ENCODE measurements at places on chromosomes 12 and 14.
A peak's percentile ranks its signal among the peaks of the same experiment; 100 is the strongest.

DNA sequence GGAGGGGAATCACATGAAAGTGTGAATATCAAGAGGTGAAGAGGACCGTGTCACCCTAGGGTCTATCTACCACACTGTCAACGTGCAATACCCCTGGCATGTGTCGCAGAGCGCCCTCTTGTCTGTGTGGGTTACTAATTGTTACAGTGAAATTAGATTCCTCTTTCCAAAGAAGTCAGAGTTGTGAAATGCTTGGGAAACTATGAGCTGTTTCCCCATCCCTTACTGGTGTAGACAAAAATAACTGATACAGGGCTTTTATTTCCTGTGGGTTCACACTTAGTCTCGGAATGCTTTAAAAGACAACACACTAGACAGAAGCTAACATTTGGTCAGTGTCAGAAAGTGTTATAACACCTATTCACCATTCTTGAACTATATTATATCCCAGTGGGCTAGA is 597.3 kb downstream of the NRXN3 start:
- no peak for ATAC-seq

DNA sequence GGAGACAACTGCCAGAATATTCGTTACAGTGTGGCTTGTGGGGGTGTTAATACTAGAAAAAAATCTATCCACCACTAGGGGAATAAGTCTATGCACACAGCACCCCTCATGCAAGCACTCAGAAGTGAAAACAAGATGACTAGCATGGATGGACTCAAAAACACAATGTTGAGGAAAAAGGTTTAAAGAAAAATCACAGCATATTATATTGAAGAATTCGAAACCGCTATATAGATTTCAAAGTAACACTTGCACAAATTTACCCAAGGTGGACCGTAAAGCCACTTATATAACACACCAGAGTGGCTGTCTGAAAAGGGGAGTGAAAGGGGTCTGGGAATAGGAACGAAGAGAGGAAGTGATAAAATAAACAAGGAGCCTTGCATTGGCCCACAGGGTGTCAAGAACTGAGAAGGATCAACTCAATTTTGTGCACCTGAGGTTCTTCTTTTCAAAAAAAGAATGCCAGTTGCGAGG is 544 bp downstream of the ABCD4 start:
- ATAC-seq: peak; percentile 74

GRCh38 chr12:54201001-54201794 is 12.4 kb upstream of the SMUG1 start:
- peak; percentile 80 for ATAC-seq

GRCh38 chr14:55350461-55350860 is 61.2 kb downstream of the ATG14 start:
- no peak for ATAC-seq

- no peak for ATAC-seq
Measured at GRCh38 chr14:84646786-84647500, 883.0 kb upstream of the FLRT2 start.

- ATAC-seq: no peak
Measured at GRCh38 chr12:21809100-21809499, 34.6 kb upstream of the KCNJ8 start.

DNA sequence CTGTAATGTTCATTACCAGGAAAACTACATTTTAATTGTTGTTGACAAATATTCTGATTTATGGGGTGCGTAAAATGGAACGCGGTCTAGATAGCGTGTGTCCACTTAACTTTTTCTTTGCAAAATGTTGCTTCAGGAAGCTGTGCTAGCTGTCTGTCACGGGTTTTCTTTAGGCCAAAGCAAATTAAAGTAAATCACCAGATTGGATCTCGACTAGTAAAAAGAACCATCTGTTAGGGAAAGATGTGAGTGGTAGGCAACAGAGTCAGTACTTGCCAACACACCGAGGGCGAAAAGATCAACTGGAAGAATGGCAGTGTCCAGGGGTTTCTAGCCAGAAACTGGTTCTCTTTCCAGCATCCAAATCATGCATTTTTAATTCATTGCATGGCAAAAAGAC is 404.9 kb upstream of the TMPO start:
- ATAC-seq: no peak

DNA sequence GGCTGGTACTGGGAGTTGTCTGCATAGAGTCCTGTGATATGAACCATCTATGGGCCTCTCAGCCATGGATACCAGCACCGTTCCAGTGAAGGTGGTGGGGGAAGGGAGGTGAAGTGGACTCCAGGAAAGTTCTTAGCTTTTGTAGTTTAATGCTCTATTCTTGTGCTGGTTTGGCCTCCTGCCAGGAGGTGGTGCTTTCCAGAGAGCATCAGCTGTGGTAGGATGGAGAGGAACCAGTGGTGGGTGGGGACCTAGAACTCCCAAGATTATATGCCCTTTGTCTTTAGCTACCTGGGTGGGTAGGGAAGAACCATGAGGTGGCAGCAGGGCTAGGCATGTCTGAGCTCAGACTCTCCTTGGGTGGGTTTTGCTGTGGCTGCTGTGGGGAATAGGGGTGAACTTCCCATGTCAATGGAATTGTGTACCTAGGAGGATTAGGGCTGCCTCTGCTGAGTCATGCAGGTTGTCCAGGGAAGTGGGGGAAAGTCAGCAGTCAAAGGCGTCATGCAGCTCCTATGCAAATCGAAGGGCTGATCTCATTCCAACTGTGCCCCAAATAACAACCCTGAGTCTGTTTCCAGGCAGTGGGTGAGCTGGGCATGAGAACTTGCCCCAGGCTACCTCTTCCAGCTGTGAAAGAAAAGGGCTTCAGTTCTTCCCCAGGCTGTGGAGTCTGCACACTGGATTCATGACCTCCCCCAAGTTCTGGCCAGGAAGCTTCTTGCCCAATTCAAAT is 14.2 kb downstream of the GZMH start:
- peak; percentile 93 for ATAC-seq

- ATAC-seq: no peak
Measured at GRCh38 chr14:21875791-21876190, 202.2 kb upstream of the OR4E1 start.

- ATAC-seq: no peak
Measured at GRCh38 chr12:94566345-94566744, 84.0 kb downstream of the TMCC3 start.

DNA sequence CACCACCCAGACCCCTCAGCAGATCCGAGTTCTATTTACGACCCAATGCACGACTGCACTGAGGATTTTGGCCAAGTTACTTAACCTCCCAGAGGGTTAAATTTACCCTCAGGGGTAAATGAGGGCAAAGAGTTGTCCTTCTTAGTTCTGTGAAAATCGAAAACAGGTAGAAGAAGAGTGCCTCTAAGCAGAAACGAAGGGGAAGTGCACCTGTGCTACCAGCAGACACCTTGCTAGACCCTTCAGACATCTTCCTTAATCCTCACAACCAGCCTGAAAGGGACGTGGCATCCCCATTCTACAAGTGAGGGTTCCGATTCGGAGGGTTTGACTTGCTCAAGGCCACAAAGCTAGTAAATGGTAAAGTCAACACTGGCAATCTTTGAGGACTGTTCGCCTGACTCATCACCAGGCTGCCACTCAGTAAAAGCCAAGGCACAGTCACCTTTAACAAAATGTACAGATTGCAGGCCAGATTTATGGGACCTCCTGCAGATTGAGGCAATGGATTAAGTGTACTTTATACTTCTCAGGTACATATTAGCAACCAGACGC is 1.6 kb downstream of the GSG1 start:
- peak; percentile 25 for ATAC-seq

DNA sequence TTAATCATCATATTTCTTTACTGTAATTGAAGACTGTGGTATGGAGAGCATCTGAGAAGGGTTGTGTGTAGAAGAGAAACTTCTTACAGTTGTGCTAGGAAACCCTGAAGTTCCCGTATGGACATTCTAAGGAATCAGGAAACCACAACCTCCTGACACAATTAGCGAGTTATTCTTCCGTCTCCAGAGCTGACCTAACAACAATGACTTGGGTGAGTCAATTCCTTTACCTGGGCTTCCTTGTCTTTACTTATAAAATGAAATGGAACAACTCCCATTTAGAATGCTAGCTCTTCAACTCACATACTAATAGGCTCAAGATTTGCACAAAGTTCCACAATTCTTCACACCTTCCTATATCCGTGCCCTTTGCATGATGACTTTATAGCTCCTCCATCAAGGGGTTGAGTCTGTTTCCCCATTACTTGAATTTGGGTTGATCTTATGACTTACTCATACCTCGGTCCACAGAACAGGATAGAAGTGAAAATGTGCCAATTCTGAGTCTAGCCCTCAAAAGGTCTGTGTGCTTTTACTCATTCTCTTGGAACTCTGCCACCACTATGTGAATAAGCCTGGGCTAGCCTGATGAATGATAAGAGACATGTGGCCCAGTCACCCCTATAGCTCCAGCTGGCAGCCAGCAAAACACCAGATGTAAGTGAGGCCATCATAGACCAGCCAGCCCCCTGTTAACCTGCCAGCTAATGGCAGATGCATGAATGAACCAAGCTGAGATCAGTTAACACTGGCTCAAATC is 459.4 kb downstream of the ETNK1 start:
- ATAC-seq: peak; percentile 96

DNA sequence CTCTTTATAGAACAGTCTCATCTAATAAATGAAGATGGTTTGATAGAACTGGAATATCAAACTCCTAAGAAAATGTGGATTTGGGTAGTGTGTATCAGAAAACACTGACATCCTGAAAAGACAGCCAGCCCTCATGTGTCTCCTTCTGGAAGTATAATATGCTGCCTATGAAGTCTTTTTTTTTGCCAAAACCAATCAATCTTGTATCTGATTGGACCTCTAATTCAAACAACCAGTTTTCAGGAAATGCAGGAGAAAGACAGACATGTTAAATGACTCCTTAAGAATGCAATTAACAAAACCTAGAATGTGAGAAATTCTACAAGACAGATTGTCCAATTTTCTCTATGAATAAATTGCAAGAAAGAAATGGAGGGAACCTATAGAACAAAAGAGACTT is 34.3 kb downstream of the MYO1H start:
- ATAC-seq: no peak

DNA sequence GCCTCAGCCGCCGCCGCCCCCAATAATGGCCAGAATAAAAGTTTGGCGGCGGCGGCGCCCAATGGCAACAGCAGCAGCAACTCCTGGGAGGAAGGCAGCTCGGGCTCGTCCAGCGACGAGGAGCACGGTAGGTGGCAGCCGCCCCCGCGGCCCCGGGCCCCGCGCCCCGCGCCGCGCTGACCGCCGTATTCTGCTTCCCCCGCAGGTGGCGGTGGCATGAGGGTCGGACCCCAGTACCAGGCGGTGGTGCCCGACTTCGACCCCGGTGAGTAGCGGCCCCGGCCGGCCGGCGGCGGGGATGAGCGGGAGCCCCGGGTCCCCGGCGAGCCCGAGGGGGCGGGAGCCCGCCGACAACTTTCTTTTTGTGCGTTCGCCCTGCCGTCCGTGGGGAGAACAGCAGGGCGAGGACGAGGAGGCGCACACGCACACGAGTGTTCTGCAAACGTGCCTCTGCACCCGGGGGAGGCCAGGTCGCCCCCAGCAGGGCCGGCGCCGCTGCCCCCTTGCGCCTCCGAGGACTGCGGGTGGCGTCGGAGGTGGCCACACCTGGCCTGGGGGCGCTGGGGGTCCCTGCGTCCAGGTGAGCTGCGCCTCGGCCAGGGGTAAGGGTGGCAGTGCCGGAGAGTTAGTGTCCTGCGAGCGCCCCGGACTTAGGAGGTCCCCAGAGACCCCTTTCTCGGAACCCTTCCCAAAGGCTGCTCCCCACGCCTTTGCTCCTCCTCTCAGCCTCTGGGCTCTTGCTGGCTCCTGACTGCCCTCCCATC is 794 bp downstream of the RCOR1 start:
- no peak for ATAC-seq

GRCh38 chr12:8052679-8053078 is 13.5 kb downstream of the C3AR1 start:
- ATAC-seq: no peak

DNA sequence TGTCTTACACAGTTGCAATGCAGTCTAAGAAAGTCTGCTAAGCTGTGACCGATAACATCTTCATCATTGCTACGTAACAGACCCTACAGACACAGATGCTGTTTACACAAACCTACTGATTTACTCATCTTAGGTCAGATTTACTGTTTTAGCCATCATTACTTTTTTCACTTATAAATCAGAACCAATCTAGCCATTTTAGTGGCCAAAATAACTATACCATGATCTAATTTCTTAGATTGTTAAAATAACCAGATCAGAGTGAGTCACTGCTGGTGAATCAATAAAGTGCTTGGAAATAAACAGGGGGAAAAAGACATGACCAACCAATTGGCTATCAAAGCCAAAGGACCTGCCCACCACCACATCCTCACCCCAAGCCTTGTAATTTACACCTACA is 57.0 kb upstream of the FOXN3 start:
- no peak for ATAC-seq

GRCh38 chr12:114812858-114813761 is 129.1 kb upstream of the TBX3 start:
- no peak for ATAC-seq

DNA sequence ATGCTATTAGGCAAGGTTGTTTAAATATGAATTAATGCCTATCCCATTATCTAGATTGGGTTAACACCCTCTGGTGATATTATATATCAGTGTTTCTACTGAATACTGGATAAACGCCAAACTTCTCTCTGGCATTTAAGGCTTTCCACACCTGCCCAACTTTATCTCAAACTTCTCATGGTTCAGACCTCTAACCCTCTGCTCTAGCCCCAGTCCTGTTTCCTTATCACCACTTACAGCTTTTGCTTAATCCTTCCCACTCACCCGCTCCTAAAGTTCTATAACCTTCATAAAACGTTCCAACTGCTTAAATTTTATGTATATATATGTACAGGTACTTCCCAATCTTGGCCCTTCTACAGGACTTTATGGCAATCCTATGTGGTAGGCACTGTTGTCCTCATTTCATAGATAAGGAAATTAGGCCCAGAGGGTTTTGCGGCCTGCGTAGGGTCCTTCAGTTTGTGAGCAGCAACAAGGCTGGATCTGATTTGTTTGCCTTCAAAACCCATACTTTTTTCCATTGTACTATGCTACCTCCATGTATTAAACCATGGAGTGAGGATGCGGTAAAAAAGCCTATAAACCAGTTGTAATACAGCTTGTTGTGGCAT is 1.2 kb downstream of the LPCAT3 start:
- no peak for ATAC-seq

- no peak for ATAC-seq
Measured at GRCh38 chr12:49951411-49952240, 1.1 kb downstream of the AQP2 start.

- no peak for ATAC-seq
Measured at GRCh38 chr12:98686603-98687002, 41.5 kb downstream of the APAF1 start.
